ENCODE measurements at places on chromosomes 2 and 18.

DNA sequence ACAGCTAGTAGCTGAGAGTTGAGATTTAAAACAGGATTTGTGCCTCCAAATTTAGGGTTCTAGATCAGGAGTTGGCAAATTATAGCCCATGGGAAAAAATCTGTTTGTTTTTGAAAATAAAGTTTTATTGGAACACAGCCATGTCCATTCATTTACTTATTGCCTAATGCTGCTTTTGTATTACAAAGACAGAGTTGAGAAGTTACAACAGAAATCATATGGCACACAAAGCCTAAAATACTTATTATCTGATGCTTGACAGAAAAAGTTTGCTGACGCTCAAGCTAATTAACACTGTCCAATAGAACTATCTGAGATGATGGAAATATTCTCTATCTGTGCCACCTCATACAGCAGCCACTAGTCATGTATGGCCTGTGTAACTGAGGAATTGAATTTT is 229.1 kb upstream of the RASGRP3 start:
- no peak for DNase-seq

DNA sequence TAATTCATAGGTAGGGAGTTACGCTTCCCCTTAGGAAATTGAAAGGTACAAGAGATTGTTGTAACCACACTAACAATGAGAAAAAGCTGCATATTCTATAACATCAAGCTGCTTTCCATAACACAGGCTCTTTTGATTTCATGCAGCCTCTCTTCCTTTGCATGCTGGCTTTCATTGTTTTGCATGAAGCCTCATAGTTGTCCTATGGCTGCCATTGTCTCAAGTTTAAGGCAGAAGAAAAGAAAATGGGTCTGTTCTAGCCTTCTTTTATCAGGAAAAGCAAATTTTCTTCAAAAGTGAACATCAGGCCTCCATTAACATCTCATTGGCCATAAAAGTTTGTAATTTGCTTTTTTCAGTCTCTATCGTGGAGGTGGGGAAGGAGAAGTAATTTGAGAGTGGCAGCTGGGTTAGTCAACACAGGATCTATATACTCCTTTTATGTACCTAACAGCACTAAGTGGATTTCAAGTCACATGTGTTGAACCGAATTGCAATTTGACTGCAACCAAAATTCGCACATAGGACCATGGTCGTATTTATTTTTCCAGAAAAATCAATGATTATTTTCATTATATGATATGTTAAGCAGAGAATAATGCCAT is 248.5 kb upstream of the RND3 start:
- DNase-seq: no peak

DNA sequence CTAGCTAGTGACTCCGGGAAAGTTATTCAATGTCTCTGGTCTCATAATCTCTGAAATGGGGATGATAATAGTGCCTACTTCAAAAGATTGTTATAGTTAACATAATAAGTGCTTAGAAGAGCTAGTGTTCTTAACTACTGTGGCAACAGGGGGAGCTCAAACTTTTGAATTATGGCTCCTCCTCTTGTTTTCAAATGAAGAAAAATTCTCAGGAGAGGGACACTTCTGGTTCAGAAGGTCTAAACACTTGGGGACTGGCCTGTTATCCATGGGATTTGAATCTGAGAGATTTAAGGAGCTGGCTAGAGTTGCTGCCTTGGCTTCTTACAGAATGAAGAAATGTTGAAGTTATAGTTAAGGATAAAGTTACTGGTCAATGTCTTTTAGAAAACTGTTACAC is 92.2 kb upstream of the ITGB6 start:
- DNase-seq: peak; percentile 11

- DNase-seq: no peak
These were observed 43.4 kb upstream of the SMAD7 start for GRCh38 chr18:48994044-48994651.

- DNase-seq: no peak
These were observed 440.8 kb upstream of the MYT1L start for GRCh38 chr2:2771721-2772411.

Data from T47D (cell line).